Trophoblast cell (in vitro differentiated cells and primary cell): ENCODE measurements at places on chromosomes 4 and X.

DNA sequence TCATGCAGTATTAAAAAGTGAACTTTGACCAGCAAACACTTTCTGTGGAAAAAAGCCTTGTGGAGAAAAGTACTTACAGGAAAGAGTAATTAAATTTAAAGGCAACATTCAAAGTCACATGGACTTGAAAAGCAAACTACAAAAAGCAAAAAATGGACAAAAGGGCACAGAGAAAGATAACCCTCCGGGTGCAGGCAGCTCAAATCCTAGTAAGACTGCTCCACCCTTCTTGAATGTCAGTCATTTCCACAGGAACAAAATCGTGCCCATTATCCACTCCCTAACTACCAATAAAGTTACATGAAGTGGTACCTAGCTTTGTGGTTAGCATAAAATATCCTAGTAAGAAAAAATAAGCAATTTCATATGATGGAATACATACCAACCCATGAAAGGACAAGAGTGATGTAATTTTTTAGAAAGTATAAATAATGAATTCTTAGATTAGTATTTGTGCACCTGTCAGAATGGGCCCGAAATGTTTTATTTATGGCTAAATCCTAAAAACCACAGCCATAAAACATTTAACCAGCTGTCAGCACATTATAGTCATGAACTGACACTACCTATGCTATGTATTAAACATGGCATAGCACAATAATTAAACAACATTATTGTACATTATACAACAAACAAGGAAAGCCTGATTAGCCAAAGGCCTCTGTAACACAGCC is 43.3 kb downstream of the MAML3 start:
- DNase-seq, result no peak

- DNase-seq, result peak; percentile 69
These were observed at the start of gene PLP2 for GRCh38 chrX:49171752-49172279. Gene PLP2 (plus strand): TSS chrX:49171898. CDS start chrX:49172001, 103 bp downstream.

DNA sequence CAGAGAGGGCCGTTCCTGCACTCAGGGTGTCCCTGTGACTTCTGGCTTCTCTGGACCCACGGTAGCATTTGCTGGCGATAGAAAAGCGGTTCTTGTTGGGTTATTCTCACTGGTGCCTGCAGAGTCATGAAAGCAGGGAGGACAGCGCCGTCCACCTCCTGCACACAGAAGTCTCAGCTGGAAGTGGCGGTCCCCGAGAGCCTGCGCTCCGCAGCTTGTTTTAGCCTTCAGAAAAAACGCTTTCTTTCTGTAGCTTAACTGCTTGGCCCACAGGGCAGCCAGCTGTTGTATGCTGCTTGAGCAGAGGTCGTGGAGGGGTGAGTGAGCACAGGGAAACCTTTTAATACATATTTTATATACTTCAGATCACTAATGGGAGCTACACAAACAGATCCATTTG is 400.7 kb upstream of the FAT1 start:
- no peak for DNase-seq

DNA sequence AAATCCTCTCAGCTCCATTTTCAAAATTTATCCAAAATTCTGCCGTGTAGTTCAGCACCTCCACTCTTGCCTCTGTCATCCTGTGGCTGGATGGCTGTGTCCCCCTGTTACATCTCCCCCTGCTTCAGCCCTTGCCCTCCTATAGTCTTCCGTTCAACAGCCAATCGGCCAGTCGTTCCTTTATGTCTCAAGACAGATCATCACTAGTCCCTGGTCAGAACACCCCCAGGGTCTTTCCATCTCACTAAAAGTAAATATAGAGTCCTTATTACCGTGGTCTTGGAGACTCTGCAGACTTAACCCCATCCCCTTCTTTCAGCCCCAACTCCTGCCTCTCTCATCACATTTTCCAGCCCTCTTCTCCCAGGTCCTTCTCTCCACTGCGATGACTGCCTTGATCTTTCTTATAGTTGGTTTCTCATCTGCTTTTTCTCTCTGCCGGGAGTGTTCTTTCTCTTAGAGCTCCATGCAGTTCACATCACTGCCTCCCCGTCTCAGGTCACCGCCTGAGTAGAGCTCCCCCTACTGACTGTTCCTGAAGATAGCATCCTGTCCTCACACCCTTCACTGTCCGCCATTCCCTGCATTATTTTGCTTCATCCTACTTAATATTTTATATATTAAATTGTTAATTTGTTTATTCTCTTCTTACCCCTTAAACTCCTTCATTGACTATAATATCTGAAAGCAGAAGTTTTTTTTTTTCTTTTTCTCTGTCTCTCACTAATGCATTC is 736.9 kb upstream of the MAGEB2 start:
- DNase-seq, result no peak

DNA sequence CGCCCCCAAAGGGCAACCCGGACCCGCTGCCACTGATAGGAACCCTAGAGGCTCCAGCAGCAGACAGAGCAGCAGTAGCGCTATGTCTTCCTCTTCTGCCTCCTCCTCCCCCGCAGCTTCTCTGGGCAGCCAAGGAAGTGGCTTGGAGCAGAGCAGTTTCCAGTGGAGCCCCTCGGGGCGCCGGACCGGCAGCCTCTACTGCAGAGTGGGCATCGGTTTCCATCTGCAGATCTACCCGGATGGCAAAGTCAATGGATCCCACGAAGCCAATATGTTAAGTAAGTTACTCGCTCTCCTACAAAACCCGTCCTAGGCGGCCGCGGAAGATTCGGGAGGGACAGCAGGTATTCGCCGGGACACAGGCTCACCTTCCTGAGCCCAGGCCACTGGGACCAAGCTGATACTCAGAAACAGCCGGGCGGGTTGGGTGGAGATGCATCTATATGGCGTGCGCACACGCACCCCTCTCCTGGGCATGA is 477 bp downstream of the FGF5 start:
- no peak for DNase-seq

GRCh38 chrX:103913356-103914020 is 48.9 kb upstream of the TMSB15B start:
- DNase-seq, result peak; percentile 16

DNA sequence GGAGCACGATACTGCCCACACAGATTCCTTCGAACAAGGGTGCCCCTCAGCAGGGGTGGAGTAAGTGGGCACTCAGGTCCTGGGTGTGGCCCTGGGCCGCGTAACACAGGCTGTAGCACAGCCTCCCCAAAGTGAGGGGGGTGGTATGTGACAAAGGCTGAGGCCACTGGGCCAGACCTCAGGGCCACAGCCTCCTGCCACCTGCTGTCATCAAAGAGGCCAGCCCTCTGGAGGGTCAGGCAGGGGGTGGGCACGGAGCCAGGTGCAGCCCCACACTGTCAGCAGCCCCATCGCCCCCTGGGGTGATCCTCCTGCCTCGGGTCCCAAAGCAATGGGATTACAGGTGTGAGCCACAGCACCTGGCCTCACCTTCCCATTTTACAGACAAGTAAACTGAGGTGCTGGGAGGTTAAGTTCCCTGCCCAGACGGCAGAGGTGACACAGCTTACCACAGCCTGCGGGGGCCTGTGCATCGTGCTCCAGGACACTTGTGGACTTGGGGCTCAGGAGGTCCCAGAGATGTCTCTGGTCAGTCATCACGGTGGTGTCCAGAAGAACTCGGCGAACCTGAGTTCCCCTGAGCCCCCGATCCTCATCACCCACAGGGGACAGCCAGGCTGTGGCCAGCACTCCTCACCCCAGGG is 27.5 kb upstream of the MXD4 start:
- DNase-seq, result no peak

DNA sequence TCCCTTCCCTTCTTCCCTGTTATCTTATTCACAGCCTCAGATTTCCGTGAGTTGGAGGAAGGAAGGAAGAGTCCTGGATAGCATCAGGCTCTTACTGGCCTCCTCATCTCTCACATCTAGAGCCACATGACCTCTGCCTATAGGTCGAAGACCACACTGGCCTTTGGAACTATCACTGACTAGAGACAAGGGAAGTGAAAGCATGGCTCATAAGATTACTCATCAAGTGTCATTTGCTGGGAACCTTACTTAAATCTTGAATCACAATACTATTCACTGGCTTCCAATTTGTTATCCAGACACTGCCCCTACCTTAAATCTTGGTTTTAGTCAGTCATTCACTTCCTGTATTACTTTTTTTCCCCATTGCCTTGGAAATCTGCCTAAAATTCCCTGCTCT is 61.6 kb upstream of the MTMR8 start:
- DNase-seq, result no peak

DNA sequence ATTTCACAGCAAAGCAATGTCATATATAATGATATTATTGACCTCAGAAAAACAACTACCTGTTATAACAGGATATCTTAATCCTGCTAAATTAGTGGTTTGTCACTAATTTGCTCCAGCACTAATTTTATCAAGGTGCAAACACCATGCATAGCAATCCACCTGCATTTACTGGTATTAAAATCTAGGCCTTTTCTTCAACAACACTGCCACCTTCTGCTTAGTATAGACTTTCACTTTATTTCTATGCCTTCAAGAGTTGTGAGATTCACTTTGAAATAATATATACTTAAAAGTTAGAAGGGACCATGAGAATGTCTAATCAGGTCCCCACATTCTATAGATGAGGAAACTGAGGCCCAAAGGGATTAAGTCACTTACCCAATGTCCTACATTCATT is 82.1 kb upstream of the IQCM start:
- no peak for DNase-seq

GRCh38 chr4:139845453-139846093 is 180.0 kb downstream of the MGST2 start:
- DNase-seq, result no peak

DNA sequence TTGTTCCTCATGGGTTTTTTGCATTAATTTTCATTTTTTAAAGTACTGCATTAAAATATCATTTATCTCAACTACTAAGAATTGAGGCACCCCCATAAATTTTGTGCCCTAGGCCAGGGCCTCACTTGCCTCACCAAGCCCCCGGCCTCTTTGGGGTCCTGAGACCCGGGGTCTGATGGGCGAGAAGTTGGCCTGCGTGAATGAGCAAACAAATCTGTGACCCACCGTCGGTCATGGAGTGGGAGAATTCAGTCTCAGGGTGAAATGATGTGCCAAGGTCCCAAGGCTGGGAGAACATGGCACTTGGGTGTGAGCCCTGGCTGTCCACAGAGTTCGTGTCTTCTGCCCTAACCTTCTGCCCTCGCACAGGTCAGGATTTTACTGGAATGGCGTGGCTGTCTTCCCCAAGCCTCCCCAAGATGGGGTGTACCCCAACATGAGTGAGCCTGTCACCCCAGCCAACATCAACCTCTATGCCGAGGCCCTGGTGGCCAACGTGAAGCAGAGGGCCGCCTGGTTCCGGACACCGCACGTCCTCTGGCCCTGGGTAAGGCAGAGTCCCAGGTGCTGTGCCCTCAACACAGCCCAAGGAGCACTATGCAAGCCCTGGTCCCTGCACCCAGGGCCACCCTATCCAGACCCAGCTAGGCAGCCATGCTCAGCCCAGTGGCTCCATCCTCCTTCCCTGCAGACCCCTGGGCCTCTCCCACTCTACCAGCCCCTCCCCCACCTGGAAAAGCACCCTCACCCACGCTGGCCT is 18.0 kb downstream of the MAN2B2 start:
- DNase-seq, result no peak

- peak; percentile 57 for DNase-seq
These were observed 239.1 kb downstream of the ASMT start for GRCh38 chrX:1853916-1854315.

DNA sequence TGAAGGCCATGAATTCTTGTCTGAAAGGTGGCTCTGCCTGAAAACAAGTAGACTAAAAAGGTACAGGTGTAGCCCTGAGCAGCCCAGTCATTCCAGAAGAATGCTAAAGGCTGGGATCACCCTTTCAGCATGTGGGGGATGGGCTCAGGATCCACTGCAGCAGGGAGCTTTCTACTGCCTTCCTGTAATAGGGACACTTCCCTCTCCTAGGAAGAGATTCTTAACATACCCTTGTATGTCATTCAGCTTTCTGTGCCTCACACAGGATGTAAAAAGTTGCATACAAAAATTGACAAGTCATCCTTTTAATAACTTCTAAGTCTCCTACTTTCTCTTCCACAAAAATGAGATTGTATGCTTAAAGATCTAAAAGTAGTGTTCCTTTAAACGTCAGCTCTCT is 123.3 kb downstream of the ZNF518B start:
- peak; percentile 89 for DNase-seq

GRCh38 chrX:136636121-136636520 is 11.8 kb upstream of the CD40LG start:
- no peak for DNase-seq

GRCh38 chrX:82627568-82627967 is 880.5 kb upstream of the POU3F4 start:
- no peak for DNase-seq
